Left ventricle myocardium inferior (tissue), 1 donor: ENCODE measurements at places on chromosomes 7 and 10. TPM values are rescaled to one million over a fixed set of nuclear protein-coding genes. Genes with fewer than 3 reads are reported as not detected.

GRCh38 chr7:130363026-130363847, 17.1 kb upstream of the CPA1 start:
- no peak overlapping the region for H3K4me3 ChIP-seq
- no peaks in the 10 kb centered on the region for H3K4me1 ChIP-seq
- H3K27me3 ChIP-seq, result no peaks in the 10 kb centered on the region
- no peak for DNase-seq

- no peaks in the 10 kb centered on the region for H3K27me3 ChIP-seq
- H3K4me3 ChIP-seq, result no peak overlapping the region
- H3K36me3 ChIP-seq, result no peaks in the 10 kb centered on the region
These were observed 349.0 kb downstream of the SORCS1 start for GRCh38 chr10:106815427-106816043.

DNA sequence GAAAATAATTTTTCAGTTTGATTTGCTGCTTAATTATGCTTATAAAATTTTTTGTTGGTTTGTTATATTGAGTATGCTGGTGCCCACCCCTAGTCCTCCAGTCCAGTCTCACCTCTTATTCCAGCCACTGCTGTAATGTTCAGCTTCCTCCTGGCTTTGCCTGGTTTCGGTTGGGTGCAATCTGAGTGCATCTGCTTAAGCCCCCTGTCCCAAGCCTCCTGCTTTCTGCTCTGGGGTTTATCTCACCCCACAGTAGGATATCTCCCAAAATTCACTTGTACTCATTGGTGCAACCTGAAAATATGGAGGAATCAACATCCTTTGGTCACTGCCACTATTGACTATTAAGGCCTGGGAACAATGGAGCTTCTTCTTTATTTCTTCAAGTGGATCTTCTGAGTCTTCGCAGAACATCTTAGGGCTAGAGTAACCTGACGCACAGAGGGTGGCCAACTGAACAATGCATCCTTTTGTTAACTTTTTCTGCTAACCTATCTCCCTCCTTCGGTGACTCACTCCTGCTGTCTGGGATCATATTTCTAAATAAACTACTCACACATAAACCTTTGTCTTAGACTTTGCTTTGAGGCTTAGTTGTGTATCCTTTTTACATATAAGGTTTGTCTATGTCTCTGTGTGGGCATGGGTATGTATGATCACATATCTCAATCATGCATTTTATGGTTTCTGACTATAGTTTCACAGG, 19.1 kb upstream of the SOSTDC1 start:
- no peaks in the 10 kb centered on the region for H3K36me3 ChIP-seq
- H3K4me3 ChIP-seq, result no peak overlapping the region
- DNase-seq, result no peak
- H3K27ac ChIP-seq, result no peak overlapping the region

DNA sequence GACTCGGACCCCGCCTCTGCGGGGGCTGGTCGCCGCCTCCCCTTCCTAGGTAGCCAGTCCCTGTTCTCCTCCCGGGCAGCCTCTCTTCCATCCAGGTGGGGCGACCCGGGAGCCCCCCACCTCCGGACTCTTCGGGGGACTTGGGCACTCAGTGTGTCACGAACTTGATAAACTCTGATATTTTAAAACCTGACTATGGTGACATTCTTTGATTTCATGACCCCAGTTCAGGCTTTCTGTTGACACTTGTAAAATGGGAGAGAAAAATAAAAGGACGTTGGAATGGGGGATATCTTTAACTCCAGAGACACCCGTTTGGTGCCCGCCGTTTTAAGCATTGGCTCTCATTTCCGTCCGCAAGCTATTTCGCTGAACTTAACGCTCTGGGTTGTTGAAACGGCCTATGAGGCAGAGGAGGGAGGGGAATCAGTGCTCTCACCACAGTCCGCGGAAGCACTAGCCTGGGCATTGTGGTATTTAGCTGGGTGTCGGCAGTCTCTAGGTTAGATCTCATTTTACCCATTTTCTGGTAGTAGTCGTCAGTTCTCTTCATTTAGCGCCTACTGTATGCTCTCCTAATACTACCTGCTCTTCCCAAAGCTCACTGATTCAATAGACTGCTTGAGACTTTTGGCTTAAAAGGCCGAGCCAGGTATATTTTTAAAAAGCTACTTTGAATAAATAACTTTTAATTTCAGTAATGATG, 738 bp downstream of the VPS26A start:
- peak overlapping the region; percentile 86 for H3K4me3 ChIP-seq
- H3K4me1 ChIP-seq, result peaks cover 46% of the 10 kb centered on the region
- H3K27me3 ChIP-seq, result no peaks in the 10 kb centered on the region

DNA sequence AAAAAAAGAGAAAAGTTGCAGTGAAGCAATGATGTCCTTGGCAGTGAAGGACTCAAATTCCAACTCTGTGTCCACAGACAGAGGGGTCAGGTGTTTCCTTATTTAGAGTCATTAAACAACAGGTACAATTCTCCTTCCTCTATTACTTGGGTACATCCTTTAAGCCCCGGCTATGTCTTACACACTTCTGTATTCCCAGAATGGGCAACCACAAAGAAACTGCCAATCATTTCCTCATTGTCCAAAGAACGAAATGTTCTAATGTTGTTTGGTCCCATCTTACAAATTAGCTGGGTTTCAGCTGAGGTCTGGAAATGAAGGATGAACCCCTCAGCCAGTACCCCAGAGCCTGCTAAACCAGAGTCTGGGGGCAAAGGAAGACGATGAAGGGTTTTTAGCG, 59.5 kb downstream of the GRB10 start:
- H3K27me3 ChIP-seq, result no peaks in the 10 kb centered on the region
- H3K4me1 ChIP-seq, result peaks cover 89% of the 10 kb centered on the region
- no peak for DNase-seq

GRCh38 chr7:112869111-112869774, 79.0 kb upstream of the TMEM168 start:
- no peak for DNase-seq
- H3K4me3 ChIP-seq, result peak overlapping the region; percentile 17
- peaks cover 52% of the 10 kb centered on the region for H3K4me1 ChIP-seq
- peak overlapping the region; percentile 75 for H3K27ac ChIP-seq
- no peaks in the 10 kb centered on the region for H3K27me3 ChIP-seq

DNA sequence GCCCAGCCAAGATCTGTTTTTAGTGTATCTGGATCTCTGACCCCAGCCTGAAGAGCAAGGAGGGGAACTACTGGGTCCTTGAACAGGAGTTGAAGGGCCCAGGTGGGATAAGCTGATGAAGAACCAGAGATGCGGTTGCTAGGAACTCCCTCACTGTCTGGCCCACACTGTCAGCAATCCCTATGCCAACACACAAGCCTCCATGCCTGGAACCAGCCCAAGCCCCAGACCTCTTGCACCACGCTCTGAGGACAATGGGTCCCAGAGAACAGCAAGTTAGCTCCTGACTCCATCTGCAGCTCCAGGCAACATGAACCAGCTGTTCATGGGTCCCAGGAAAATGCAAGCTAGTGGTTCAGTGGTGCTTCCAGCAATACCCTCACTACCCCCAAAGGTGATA, 2.4 kb downstream of the NAT16 start:
- no peak overlapping the region for H3K27ac ChIP-seq
- H3K4me3 ChIP-seq, result no peak overlapping the region

- H3K27me3 ChIP-seq, result no peaks in the 10 kb centered on the region
- DNase-seq, result no peak
- H3K27ac ChIP-seq, result no peak overlapping the region
- no peak overlapping the region for H3K4me3 ChIP-seq
These were observed 183.4 kb downstream of the MACC1 start for GRCh38 chr7:20033621-20034400.

DNA sequence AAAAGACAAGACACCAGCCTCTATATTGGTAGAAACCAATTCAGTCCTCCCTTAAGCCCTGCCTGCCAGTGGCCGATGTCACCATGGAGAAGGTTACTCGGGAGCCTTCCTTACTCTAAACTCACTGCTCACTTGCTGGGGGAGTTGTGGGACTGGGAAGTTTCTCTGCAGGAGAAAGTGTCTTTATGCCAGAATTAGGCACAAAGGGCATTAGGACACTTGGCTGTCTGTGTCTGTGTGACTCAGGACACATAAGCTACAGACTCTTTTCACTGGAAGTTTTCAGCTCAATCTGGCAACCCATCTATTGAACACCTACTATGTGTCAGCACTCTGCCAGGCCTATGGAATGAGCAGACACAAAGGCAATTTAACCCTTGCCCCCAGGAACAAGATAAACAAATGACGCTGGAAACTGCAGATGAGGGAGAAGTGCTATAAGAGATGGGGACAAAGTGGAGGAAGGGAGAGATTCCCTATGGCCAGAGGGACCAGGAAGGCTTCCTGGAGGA, 49.5 kb upstream of the CACUL1 start:
- no peaks in the 10 kb centered on the region for H3K4me1 ChIP-seq
- no peak overlapping the region for H3K27ac ChIP-seq
- no peak for DNase-seq
- H3K27me3 ChIP-seq, result peaks cover 11% of the 10 kb centered on the region
- H3K4me3 ChIP-seq, result no peak overlapping the region
- no peaks in the 10 kb centered on the region for H3K36me3 ChIP-seq

GRCh38 chr10:60536529-60537114, 146.9 kb upstream of the ANK3 start:
- H3K36me3 ChIP-seq, result no peaks in the 10 kb centered on the region
- no peak for DNase-seq

DNA sequence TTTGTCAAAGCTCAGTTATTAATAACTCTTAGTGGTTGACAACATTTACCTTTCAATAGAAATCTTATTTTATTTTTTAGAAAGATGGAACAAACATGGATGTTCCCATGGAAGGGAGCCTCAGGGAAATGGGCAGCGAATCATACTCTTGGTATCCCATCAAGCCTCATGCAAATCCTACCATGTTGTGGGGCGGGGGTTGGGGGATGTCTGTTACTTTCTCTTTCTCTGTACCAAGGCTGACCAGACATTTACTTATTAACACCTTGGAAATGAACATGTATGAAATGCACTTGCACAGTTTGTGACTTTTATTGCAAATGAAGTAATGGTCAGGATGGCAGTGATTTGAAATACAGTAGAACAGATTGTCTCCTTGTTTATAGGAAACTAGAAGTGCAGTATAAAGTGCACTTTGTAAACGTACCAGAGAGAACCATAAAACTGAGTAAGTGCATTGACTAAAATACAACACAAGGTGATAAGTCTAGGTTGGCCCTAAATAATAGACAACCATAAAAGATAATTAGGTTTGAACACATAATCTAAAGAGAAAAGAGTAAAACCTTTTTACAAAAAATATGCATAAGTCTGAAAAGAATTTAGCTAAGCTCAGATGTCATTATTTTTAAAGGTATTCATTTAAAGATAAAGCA, 32.4 kb downstream of the SEMA3D start:
- DNase-seq, result no peak
- no peaks in the 10 kb centered on the region for H3K27me3 ChIP-seq
- H3K4me1 ChIP-seq, result no peaks in the 10 kb centered on the region
- H3K36me3 ChIP-seq, result no peaks in the 10 kb centered on the region
- no peak overlapping the region for H3K4me3 ChIP-seq

DNA sequence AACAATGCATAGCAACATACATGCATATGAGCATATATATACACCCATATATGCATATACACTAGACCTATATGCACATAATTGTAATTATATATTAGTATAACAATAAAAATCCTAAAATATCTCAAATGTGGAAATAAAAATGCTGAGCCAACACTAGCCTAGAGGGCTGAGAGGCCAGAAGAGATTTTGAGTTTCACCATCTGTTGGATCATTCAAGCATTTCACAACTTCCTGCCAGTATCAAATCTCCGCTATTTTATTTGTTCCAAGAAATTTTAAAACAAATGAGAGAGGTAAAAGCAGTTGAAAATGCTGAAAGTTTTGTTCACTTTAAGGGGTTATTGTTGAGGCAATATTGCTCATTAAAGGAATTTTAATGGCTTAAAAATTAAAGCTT, 187.0 kb downstream of the PCDH15 start:
- H3K4me3 ChIP-seq, result no peak overlapping the region
- no peaks in the 10 kb centered on the region for H3K36me3 ChIP-seq
- no peak for DNase-seq
- H3K27me3 ChIP-seq, result no peaks in the 10 kb centered on the region
- no peak overlapping the region for H3K27ac ChIP-seq

Gene SUN1
- 183 TPM for total RNA-seq

Gene GPER1
- total RNA-seq, result 3.0 TPM

Gene OR9A2
- total RNA-seq, result not detected

Gene RSPH10B2
- total RNA-seq, result not detected

Gene ANKRD7
- total RNA-seq, result 1.1 TPM

Gene CLDN4
- total RNA-seq, result 0.27 TPM

Gene CPN1
- total RNA-seq, result not detected

Gene AKR1C4
- not detected for total RNA-seq

Gene ZMIZ2
- total RNA-seq, result 62.7 TPM

Gene AS3MT
- 17.2 TPM for total RNA-seq

Gene KCNH2
- total RNA-seq, result 94.1 TPM

Gene NODAL
- total RNA-seq, result 0.16 TPM

Gene YAE1
- 18.6 TPM for total RNA-seq

Gene CYP3A4
- total RNA-seq, result not detected

Gene PDE6C
- not detected for total RNA-seq
